ENCODE measurements at places on chromosomes 7 and 10. TPM values are rescaled to one million over a fixed set of nuclear protein-coding genes. Genes with fewer than 3 reads are reported as not detected.

- peaks cover 16% of the 10 kb centered on the region for H3K4me1 ChIP-seq
- no peak within 1 kb of the TSS for H3K27ac ChIP-seq
- no peaks in the 10 kb centered on the region for H3K36me3 ChIP-seq
- H3K27me3 ChIP-seq = peaks cover 80% of the 10 kb centered on the region
Measured at GRCh38 chr7:23470330-23471105, at the start of gene IGF2BP3. Gene IGF2BP3, minus strand, starts transcription at chr7:23470491. Its CDS starts 381 bp downstream, at chr7:23470110.

DNA sequence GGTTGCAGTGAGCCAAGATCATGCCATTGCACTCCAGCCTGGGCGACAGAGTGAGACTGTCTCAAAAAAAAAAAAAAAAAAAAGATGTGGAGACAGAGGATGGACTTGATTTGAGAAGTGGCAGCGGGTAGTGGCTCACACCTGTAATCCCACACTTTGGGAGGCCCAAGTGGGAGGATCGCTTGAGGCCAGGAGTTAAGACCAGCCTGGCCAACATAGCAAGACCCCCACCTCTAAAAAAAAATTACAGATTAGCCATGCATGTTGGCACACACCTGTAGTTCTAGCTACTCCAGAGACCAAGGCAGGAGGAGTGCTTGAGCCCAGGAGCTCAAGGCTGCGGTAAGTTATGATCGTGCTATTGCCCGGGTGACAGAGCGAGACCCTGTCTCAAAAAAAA, 24.3 kb upstream of the ASCC1 start:
- no peaks in the 10 kb centered on the region for H3K36me3 ChIP-seq
- no peak for DNase-seq
- no peak overlapping the region for H3K4me3 ChIP-seq
- peaks cover 11% of the 10 kb centered on the region for H3K4me1 ChIP-seq
- H3K27me3 ChIP-seq = no peaks in the 10 kb centered on the region

- no peak overlapping the region for H3K4me3 ChIP-seq
- DNase-seq = no peak
- no peaks in the 10 kb centered on the region for H3K4me1 ChIP-seq
- H3K27me3 ChIP-seq = no peaks in the 10 kb centered on the region
- no peaks in the 10 kb centered on the region for H3K36me3 ChIP-seq
Measured at GRCh38 chr7:71386152-71386785, 254.3 kb downstream of the GALNT17 start.

DNA sequence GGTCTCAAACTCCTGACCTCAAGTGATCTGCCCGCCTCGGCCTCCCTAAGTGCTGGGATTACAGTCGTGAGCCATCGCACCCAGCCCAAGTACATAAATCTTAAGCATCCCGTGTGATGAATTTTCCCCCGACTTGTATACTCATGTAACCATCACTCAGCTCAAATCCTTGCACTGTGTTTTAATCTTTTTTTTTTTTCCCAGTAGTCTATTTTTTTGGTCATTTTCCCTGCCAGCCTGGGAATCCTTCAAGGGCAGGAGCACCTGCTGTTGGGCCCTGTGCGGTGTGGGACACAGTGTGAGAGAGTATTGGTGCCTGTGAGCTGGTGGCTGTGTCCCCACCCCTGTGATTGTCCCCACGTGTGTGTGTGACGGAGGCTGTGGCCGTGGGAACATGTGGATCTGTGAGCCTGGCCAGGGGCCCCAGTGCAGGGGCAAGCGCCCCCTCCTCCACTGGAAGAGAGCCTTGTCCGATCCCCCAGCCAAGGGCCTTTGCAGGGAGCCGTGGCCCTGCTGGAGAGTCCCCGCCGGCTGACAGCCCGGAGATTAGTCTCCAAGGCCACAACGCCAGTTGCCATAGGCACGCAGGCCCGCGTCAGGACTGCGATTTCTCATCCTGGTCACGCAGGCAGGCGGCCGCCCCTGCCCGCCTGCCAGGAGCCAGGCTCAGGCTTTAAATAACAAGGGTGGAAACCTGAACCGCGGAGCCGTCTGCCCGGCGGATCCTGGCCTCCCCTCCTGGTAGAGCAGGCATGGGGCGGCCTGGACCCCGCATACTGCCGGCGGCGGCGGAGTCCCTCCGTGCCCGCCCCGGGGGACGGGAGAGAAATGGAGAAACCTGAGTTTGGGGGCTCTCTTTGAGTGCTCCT, 26.5 kb downstream of the GTF2IRD1 start:
- H3K27ac ChIP-seq = peak overlapping the region; percentile 97
- H3K4me1 ChIP-seq = peaks cover 5% of the 10 kb centered on the region
- peak overlapping the region; percentile 39 for H3K4me3 ChIP-seq
- no peaks in the 10 kb centered on the region for H3K27me3 ChIP-seq
- no peaks in the 10 kb centered on the region for H3K36me3 ChIP-seq

Gene BMPR1A
- 175 TPM for total RNA-seq

All from uterus (tissue), 4 donors.